ENCODE measurements at places on chromosomes 13 and 19.
A peak's percentile ranks its signal among the peaks of the same experiment; 100 is the strongest.

- DNase-seq: no peak
Observed at GRCh38 chr19:1871140-1871597, 7.8 kb upstream of the KLF16 start.

DNA sequence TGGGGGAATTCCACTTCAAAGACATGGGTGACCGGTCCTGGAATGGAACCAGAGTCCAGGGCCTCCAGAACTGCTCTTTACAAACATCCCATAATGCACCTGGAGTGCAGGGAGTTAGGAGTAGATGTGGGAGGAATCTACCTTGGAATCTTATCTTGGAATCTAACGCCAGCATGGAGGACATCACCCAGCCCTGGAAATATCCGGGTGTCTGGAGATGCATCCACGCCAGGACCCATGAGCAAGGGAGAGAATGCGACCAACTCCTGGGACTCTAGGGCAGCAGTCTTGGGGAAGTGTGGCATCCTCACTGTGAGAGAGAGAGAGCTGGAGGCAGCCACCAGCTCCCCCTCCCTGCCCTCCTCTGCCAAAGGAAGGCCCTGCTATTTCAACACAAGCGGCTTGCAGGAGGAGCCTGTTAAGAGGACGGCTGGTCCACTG lies 211.8 kb downstream of the UQCRFS1 start:
- no peak for DNase-seq

- DNase-seq: no peak
Observed at GRCh38 chr13:90365130-90365529, 982.4 kb upstream of the MIR17HG start.

DNA sequence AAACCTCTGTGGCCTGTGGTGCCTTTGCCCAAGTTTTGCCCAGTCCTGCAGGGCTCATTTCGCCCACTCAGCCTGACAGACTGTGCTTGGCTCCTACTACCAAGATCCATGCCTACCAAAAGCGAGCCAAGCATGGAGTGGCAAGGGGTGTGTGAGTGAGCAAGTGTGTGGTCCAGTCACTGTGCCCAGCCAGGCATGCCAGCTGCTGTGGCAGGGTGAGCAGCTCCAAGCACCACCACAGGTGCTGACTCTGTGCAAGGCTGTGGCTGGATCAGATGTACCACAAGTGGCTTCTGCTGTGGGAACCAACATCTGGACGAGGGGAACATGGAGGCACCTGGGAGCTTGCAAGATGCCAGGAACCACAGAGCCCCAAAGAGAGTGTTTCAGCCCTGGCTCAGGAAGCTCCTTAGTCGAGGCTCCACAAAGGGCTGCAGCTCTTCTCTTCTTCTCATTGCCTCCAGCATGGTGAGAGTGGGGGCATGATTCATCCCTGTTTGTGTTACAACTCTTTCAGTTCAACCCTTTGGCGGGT lies 1564.2 kb upstream of the MIR17HG start:
- DNase-seq: no peak

GRCh38 chr19:15014579-15014978 lies 34.7 kb upstream of the CASP14 start:
- no peak for DNase-seq

GRCh38 chr13:90430127-90430526 lies 917.4 kb upstream of the MIR17HG start:
- DNase-seq: no peak

- peak; percentile 71 for DNase-seq
Observed at GRCh38 chr19:34120846-34121639, 51.3 kb upstream of the LSM14A start.

DNA sequence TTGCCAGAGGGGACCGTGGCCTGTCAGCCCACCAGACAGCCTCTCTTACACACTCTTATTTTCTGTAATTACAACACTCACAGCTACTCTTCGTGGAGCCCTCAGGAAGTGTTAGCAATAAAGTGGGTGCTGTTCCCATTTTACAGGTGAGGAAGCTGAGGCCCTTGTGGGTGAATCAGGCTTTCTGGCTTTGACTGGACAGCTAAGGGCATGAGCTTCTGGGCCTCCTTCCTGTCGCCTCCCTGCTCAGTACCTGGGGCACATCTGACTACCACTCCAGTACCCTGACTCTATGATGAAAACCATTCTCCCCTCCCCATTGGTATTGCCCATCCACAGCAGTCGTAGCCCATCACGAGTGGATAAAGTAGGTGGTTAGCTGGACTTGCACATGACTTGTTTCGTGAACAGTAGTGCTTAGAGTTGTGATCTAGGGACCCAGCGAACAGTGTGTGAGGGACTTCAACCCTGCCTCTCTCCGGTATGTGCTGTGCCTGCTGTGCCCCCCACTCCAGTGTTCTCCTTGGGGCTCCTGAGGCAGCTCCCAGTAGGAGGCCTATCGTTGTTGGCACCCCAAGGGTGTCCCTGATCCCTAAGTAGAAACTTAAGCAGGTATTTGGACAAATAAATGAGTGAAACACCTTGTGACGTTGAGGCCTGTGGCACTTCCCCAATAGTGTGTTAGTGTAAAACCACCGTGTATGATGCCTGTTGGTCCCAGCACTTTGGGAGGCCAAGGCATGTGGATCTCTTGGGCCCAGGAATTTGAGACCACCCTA lies 38.6 kb downstream of the GATAD2A start:
- DNase-seq: no peak

- DNase-seq: no peak
Observed at GRCh38 chr13:113491982-113492381, 1.5 kb upstream of the DCUN1D2 start.

GRCh38 chr13:41708713-41709112 lies 251.4 kb downstream of the RGCC start:
- no peak for DNase-seq

DNA sequence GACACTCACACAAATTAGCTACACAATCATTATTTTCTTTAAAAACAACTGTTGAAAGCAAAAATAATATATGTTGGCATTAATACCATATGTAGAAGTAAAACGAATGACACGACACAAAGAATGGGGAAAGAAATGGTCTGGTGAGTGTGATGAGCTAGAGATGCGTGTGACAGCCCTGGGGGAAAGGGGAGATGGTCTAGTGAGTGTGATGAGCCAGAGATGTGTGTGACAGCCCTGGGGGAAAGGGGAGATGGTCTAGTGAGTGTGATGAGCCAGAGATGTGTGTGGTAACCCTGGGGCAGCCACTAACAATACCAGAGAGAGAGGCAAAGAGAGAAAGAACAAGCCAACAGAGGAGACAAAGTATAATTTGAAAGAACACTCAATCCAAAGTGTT lies 22.3 kb upstream of the LAMP1 start:
- no peak for DNase-seq

- DNase-seq: no peak
Observed at GRCh38 chr19:18074192-18074591, 12.5 kb downstream of the IL12RB1 start.

DNA sequence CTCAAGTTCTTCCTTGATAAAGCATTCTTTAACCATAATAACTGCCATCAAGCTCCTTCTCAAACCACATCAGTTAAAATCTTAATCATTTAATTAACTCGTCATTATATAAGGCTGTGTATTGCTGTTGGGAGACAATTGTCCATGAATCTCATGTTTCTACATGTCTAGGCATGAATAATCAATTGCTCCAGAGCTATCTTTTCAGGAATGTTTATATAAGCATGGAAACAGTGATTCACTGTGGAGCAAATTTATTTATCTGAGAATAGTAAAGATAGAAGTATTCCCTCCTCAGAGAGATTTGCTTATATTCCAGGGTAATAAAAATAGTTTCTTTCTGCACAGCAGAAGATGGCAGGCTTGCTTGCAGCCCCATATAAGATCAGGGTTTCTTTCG lies 71.1 kb downstream of the CBY2 start:
- no peak for DNase-seq

DNA sequence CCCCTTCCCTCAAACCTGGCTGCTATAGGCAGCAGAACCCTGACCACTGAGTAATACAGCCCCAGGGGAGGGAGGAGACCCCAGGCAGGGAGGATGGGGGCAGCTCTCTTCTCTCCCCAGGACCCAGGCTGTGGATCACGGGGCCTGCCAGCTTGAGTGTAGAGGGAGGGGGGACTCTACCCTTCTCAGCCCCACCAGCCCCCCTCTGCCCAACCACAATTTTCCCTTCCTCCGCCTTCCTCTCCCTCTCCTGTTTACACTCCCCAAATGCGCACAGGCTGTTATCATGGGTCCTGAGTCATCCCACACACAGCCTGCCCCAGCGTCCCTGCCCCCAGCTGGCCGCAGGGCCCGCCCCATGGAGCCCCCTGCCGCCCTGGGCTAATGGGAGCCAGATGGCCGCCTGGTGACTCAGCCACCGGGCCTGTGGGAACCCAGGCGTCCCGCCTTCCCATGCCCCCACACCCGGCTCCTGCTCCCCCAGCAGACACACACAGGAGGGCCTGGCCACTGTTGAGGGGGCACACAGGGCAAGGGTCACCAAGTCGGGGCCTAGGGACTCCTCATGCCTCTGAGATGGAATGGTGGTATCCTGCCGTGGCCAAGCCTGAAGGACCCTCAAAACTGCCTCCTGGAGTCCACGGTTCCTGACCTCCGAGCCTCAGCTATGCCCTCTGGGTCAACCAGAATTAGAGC lies 13.6 kb downstream of the CCDC97 start:
- DNase-seq: no peak

- peak; percentile 23 for DNase-seq
Observed at GRCh38 chr19:42126574-42126973, 5.7 kb downstream of the POU2F2 start.

GRCh38 chr13:50518781-50519201 lies 324.7 kb downstream of the DLEU7 start:
- DNase-seq: no peak

DNA sequence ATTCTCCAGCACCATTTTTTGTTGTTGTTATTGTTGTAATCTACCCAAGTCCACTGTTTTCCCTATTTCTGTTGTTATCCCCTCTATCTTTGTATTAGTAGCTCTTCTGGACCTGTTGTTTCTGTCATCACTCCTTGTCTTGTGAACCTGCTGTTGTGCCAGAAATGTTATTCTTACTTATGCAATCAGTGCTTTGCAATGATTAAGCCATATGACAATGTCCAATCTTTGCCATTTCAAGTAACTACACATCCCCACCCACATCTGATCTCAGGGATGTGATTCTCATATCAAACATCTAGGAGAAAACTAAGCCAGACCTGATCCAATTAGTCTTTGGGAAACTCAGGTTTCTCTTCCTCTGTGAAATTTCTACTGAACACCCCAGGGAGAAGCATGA lies 472.6 kb upstream of the KLHL1 start:
- no peak for DNase-seq

- no peak for DNase-seq
Observed at GRCh38 chr19:45168767-45169351, 8.1 kb upstream of the NKPD1 start.

DNA sequence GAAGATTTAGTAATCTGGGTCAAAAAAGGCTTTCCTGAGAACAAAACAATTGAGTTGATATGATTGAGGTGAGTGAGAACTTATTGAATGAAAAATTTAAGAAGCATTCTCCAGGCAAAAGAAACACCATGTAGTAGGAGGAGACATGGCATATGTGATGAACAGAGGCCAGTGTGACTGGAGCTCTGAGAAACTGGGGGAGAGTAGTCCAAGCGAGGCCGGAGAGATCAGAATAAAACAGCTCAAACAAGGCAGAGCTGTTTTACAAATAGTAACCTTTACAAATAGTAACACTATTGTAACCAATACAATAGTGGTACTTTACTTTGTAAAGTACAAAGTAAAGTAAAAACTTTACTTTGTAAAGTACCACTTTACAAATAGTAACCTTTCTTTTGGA lies 1159.1 kb downstream of the PCDH9 start:
- DNase-seq: no peak

GRCh38 chr19:51552996-51553725 lies 17.9 kb upstream of the ZNF175 start:
- DNase-seq: peak; percentile 49

DNA sequence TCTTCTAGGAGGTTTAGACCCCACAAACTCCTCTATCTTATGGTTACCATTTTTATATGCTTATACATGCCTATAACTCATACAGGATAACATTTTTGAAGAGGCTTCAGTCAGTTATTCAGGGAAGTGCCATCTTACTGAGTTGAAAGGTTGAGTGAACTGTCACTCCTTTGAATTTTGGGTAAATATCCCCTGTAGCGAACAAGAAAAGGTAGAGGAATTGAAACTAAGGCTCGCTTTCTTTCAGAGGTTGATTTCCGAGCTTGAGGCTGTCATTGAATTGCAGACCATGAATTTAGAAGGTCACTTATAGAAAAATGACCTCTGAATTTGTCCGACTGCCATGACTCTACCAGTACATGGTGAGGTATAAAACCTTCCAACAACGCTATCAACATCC lies 35.1 kb downstream of the MICU2 start:
- no peak for DNase-seq

GRCh38 chr13:112821340-112822055 lies 131.7 kb downstream of the ATP11A start:
- DNase-seq: no peak

DNA sequence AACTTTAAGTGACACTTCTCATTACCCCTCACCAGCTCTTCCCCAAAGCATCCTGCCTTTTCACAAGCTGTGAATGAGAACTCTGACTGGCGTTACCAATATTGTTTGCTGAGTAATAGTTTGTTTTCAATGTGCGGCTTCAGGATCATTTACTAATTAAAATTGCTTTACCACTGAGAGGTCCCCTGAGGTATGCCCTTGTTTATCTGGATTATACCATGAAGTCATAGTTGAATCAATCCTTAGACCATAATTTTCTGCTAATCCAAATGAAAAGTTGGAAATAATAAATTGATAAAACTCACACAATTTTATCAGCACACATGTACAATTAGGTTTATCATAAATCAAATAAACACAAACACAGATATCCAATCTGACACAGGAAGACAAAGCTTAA lies 568.8 kb downstream of the PCDH9 start:
- no peak for DNase-seq

DNA sequence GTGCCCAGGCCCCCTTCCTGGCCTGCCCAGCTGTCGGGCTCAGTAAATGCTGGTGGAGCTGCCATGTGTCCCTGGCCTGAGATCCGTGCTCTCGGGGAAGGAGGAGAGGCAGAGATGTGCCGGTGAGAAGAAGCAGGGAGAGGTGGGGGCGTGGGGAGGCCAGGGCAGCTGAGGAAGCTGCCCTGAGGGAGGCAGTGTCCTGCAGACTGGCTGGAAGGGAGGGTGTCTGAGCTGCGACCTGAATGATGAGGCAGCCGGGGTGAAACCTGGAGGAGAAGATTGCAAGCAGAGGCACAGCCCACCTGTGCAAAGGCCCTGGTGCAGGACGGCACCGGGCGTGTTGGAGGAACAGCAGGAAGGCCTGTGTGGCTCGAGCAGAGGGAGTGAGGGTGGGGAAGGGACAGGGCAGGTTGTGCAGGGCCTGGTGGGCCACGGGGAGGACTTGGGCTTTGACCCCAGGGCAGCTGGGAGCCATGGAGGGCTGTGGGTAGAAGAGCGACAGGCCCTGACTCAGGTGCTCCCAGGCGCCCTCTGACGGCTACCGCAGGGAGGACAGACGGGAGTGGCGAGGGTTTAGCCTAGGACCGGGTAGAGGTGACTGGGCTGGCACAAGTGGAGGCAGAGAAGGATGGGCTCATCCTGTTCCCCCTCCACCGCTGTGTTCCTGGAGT lies 14.0 kb upstream of the CELF5 start:
- DNase-seq: peak; percentile 77

- DNase-seq: no peak
Observed at GRCh38 chr19:19319732-19320360, 463 bp downstream of the SUGP1 start.

Measured in CD4-positive, alpha-beta T cell treated with Interleukin-17A for 4 hours (primary cell).